ENCODE measurements at places on chromosomes 3 and 15.

GRCh38 chr3:135050536-135050935 is 255.5 kb downstream of the EPHB1 start:
- no peak for DNase-seq

DNA sequence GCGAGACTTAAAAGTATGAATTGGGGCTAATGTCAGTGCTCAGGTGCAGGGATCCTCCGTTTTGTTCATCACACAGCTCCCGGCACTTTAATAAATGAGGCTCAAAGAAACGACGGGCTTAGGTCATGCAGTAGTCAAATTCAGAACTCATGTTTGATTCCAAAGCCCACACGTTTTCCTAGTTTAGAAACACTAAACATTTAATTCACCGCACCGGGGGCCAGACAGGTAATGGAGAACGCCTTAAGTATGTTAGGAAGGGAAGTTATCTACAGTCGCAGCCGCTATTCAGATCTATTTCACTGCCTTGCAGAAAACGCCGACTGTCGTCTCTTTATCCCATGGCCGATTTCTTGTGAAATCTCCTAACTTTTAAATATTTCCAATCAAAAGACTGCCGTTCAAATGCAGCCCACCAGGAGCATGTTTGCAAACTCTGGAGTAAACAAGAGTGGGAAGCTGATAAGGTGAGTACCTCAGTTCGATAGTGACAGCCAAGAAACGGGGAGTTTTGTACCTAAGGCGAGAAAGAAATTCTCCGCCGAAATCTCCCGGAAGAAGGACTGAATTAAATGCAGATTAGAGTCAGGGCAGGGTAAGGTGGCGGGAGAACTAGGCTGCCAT is 569 bp downstream of the HIGD2B start:
- DNase-seq, result no peak

DNA sequence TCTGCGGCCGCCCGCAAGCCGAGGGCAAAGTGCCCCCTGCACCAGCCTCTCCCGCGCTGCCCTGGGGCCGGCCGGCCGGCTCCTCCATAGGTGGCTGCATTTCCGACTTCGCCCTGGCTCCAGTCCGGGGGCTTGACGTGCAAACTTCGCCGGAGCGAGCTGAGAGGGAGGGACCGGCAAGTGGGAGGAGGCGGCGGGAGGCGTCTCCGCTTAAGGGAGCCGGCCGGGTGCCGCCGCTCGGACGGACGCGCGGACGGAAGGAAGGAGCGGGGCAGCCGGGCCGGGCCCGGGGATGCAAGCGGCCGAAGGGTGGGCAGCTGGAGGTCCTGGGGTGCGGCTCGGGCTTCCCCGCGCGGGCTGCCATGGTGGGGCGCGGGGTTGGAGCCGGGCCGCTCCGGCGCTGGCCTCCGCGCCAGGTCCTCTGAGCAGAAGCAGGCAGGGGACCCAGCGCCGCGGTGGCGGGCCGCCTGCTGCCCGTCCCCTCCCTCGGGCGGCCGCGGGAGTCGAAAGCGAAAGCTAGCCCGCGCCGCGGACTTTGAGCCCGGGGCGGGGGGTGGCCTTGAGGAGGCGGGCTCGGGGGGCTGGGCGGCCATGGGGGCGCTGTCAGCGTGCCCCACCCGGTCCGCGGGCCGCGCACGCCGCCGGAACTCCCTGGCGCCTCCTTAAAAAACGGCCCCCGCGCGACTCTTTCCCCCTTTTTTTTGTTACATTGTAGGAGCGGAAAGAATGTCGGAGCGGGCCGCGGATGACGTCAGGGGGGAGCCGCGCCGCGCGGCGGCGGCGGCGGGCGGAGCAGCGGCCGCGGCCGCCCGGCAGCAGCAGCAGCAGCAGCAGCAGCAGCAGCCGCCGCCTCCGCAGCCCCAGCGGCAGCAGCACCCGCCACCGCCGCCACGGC is at the start of gene SCAANT1:
Gene SCAANT1, minus strand, starts transcription at position 511 of the 895 bp plus-strand sequence.
- DNase-seq, result peak; percentile 64

GRCh38 chr3:119643528-119643927 is 16.9 kb downstream of the POPDC2 start:
- no peak for DNase-seq

- no peak for DNase-seq
Measured at GRCh38 chr15:22877117-22877516, 38.7 kb downstream of the NIPA2 start.

GRCh38 chr15:43190178-43190577 is 5.0 kb downstream of the CCNDBP1 start:
- no peak for DNase-seq

- DNase-seq, result no peak
Measured at GRCh38 chr15:41703120-41703519, 42.9 kb downstream of the MGA start.

- DNase-seq, result no peak
Measured at GRCh38 chr3:9721015-9721699, 10.4 kb upstream of the BRPF1 start.

DNA sequence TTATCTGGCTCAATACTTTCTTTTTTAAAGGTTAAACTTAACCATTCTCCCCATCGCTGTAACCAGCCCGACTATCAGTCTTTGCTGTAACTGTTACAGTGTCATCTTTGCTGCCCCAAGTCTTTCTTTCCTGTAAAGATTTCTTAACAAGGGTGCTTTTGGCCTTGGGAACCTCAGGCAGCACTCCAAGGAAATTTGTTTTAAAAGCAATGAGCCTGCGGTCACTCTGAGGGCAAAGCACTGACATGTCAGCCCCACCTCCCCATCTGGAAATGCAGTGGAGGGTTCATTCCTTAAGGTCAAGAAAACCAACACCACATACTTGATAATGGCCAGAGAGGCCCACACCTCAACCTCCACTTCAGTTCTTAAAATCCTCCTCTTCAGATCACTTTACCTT is 3.2 kb downstream of the TRANK1 start:
- no peak for DNase-seq

DNA sequence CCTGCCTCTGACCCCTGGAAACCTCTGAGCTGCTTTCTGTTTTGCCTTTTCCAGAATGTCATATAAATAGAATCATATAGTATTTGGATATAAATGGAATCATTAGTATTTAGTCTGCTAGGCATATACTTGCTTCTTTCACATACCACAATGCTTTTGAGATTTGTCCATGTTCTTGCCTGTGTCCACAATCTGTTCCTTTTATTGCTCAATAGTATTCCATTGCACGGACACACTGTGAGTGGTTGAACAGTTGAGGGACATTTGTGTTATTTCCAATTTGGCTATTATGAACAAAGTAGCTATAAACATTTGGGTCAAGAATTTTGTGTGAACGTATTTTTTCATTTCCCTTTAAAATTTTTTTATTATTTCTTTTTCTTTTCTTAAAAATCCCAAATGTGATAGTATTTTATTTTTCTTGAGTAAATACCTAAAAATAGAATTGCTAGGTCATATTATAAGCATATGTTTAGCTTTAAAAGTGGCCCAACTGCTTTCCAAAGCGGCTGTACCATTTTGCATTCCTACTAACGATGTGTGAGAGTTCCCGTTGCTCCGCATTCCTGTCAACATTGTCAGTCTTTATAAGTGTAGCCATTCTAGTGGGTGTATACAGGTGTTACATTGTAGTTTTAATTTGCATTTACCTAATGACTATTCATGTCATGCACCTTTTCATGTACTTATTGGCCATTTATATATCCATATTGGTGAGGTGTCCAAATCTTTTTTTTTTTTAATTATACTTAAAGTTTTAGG is 26.5 kb downstream of the WDR53 start:
- DNase-seq, result no peak

DNA sequence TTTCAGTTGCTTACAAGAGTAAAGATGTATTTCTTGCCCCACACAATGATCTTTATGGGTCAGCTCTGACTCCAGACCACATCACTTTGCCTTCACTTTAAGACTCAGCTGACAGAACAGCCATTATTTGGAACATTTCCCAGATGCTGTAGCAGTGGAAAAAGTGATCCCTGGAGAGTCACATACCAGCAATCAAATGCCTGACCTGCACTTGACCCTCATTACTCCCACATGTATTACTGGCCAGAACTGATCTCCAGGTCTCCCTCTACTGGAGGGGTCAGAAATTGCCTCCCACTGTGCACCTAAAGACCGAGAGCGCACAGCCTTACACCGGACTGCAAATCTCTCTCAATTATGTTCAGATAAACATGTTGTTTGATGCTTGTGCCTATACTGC is 88.6 kb upstream of the ZNF385D start:
- no peak for DNase-seq

DNA sequence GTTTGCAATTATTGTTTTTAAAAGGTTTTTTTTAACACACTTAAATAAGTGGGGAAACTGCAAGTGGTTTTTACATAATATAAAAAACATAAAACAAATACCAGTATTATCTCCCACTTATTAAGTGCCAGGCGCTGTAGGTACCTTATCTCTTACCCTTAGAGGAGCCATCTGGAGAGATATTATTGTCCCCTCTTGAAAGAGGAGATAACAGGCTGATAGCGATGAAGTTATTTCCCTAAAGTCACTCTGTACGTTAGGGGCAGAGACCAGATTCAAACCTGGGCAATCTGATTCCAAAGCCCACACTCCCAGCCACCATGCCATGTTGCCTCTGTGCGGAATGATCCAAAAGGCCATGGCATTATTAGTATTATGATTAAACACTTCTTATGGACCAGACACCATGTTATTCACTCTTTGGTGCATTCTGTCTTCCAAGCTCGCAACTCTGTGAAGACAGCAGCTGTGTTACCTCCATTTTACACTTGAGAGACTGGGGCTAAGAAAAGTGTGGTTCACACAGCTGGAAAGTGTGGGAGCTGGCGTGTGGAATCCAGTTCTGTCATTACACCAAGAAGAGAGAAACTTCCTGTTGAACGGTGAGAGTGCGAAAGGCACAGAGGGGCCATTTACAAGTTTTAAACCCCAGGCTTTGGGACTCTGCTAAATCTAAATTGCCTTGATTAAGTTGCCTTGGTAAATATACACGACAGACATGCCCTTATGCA is 79.9 kb upstream of the MITF start:
- no peak for DNase-seq

GRCh38 chr15:61196711-61197586 is 32.2 kb downstream of the RORA start:
- no peak for DNase-seq

DNA sequence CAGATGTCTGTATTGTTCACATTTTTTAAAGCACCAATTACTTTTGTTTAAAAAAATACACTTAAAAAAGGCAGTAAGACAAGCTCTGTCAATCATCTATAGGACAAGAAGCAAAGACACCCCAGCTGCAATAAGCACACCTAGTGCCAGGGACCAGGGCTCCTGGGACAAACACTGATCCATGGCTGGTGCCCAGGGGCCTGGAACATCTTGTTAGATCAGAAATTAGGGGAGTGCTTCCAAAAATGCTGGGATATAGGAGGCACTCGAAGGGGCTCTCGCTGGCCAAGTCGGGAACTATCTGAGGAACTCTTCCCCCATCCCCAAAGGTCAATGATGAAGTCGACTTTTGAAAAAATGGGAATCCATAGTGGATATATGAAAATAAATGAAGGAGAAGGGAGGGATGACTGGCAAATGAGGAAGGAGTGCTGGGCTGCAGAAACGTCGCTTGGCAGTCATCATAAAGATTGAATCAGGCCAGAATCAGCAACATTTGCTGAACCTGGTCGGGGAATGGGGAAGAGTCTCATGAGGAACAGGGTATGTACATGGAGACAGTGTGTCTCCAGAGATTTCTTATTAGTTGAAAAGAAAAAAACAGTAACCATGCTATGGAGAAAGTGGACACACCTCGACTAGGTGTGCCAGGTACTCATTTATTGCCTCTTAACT is 28.5 kb downstream of the TSPAN3 start:
- DNase-seq, result no peak

- no peak for DNase-seq
Measured at GRCh38 chr3:64559588-64559987, 128.2 kb downstream of the ADAMTS9 start.

DNA sequence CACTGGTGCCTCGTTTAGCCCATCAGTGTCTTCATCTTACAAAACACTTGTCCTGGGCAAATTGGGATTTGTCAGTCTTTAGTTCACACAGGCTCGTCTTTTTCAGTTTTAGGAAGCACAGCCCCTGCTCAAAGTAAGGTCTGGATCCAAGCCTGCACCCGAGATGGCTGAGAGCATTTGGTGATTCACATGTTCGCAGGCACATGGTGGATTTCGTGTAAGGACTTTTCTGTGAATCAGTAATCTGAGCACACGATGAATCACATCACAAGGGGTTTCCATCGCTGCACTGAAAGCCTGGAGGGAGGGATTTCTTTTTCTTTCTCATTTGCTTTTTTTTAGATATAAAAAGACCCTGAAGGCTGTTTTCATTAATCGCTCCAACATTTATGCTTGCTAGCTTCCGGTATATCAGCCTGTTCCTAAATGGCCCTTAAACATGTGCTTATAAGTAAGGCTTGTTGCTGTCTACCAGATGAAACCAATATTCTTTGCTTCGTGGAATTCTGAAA is 435.6 kb upstream of the ATP10A start:
- no peak for DNase-seq

GRCh38 chr3:118447339-118447738 is 587.3 kb downstream of the IGSF11 start:
- no peak for DNase-seq

DNA sequence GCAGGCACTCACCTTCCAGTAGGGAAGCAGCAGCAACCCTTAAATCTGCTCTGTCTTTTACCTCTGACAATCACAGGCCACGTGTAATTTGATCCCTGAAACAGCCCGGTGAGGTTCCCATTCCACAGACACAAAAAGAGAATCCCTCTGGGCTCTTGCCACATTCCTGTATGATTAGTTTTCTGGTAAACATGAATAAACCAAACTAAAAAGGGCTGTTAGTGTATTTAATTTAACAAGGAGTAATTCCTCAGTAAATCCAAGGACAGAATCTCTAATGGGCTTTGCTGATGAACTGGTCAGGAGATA is 186.9 kb downstream of the FAM43A start:
- no peak for DNase-seq

DNA sequence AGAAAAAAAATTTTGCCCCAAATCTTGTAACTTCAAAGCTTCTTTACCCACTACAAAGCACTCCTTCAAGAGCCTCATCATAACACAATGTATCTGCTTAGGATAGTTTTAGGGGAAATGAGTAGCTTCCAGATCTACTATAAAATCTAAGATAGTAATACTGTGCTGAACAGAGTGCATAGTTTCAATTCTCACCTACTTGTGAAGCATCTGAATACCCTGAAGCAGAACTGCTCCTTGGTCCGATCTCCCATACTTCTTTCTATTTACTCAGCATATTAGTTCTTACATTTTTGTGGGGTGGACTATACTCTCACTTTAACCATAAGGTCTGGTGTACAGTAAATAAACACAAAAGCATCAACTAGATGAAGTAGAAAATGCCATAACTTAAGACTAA is 9.6 kb downstream of the TFRC start:
- DNase-seq, result no peak

- DNase-seq, result no peak
Measured at GRCh38 chr15:90402767-90403166, 14.7 kb downstream of the IQGAP1 start.

- DNase-seq, result no peak
Measured at GRCh38 chr3:30156586-30157498, 449.6 kb upstream of the TGFBR2 start.

All from activated CD4-positive, alpha-beta T cell treated with anti-CD3 and anti-CD28 coated beads, Interleukin-2, amount 50 U/mL, for 24 hours (primary cell).